ENCODE measurements at places on chromosomes 7 and 10.

DNA sequence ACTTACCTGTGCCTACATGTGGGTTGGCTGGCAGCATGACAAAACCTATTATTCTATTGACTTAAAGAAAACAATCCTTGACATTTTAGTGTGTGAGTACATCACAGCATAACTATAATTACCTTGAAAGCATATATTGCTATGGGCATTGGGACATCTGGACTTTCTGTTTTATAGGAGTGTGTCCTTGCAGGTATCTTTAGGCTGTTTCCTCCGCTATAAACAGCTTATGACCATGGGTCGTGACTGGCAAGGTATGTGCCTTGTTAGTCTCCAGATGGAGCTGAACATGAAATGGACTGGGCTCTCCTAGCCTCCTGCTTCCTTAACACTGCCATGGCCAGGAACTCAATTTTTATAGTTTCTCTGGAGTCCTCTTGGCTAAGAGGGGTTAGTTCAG, 317.4 kb upstream of the COBL start:
- no peak for DNase-seq

DNA sequence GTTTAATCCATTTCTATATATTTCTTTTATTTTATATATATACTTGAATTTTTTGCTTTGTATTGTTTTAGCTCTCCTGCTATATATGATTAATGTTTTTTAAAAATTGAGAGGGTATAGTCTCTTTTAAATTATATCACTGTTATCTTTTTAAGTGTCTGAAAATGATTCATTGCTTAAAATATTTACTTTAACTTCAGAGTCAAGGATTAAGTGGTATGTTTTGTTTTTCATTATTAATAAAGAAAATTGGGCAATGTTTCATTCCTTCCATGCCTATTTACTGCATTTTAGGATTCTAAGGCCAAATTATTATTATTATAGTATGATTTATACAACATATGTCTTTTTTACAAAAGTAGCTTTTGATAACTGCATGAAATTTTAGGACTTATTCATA, 67.2 kb upstream of the THSD7A start:
- DNase-seq, result no peak

GRCh38 chr7:26863518-26864308, 677 bp downstream of the SKAP2 start:
- DNase-seq, result peak; percentile 12

GRCh38 chr7:128352153-128352537, 8.4 kb upstream of the RBM28 start:
- DNase-seq, result peak; percentile 64

DNA sequence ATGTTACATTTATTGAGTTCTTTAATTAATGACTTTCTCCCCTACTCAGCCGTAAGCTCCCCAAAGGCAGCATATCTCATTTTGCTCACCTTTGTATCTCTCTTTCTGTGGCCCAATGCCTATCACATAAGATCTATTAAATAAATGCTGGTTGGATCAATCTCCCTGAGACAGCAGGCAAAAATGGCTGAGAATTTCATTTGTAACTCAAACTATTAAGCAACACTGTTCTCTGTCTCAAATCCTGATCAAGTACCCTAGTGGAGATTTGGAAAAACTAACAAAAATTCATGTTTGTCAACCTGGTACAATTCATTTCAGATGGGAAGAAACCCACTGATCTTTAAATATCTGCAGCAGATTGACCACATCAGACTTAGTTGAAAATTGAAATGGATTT, 127.4 kb downstream of the ZFAND4 start:
- DNase-seq, result no peak
